ENCODE measurements at places on chromosomes 3 and 15.

DNA sequence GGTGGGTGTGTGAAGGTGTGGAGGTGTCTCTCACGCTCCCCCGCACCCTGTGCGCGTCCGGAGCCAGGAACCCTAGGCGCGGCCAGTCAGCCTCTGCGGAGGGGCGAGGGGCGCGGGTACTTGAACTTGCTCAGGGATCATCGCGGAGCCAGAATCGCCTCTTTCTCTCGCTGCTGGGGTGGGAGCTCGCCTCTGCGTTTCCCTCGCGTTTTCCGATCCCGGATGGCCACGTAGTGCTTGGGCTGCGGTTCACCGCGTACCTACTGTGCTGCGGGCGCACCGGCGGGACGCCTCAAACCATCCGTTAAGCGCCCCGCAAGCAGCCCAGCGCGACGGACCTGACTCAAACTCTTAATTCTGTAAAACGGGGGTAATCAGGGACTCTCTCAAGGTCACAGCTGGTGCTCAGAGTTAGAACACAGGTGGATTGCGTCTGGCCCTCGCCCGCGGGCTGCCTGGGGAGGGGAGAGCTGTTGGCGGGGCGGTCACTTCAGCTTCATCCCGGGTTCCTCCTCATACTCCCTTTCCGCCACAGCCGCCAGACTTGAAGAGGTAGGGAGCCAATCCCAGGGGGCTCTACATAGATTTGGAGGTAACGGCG, 686 bp downstream of the MYRIP start:
- no peak for DNase-seq

DNA sequence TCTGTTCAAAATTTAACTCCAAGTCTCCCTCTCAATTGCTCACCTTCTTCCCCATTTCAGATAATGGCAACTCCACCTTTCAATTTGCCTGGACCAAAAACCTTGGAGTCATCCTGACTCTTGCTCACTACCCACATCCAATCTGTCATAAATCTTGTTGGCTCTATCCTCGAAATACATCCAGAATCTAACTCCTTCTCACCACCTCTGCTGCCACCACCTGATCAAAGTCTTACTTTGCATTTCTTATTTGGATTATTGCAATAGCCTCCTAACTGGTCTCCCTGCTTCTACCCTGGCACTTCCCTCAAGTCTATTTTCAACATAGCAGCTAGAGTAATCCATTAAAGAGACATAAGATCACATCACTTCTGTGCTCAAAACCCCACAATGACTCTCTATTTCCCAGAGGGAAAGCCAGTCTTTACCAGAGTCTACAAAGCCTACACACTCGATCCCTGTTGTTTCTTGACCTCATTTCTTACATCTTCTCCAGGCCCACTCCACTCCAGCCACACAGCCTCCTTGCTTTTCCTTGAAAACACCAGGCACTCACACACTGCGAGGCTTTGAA, 86.6 kb downstream of the GPR156 start:
- peak; percentile 32 for DNase-seq

GRCh38 chr3:14118400-14119381, 6.0 kb downstream of the CHCHD4 start:
- DNase-seq, result peak; percentile 67

GRCh38 chr3:7798276-7798675, 703.3 kb upstream of the LMCD1 start:
- no peak for DNase-seq

DNA sequence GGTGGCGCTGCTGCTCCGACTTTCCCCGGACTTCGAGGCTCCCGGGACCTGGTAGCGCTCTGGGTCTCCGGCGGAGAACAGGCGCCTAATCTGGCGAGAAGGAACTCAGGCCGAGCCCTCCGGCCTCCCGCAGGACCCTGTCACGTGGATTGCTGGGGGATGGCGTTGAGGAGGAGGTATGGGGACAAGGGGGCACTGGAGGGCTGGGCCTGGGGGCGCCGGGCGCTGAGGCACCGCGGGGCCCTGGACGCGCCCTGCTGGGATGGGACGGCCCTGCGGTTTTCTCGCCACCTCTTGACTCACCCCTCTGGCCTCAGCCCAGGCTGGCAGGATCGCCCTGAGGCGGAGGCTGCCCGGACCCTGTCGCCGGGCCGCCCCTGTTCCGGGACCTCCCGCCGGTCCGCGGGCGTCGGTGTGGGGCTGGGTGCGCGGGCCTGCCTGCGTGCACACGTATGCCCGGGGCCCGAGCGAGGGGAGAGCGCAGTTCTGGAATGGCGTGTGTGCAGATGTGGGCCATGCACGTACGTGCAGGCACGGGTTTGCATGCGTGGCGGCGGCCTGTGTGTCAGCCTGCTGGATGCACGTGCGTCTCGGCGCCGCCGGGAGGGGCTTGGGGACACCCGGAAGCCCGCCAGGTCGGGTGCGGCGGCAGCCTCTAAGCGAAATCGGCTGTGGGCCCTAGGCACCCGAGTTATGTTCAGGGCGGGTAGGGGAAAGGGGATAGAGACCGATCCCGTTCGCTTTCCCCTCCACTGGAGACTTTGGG, 752 bp downstream of the C15orf39 start:
- DNase-seq, result peak; percentile 86

GRCh38 chr3:103055021-103055520, 620.3 kb downstream of the ZPLD1 start:
- no peak for DNase-seq

- no peak for DNase-seq
Measured at GRCh38 chr15:67564021-67564967, 21.8 kb downstream of the MAP2K5 start.

- DNase-seq, result no peak
Measured at GRCh38 chr3:169895072-169895471, 16.3 kb upstream of the SAMD7 start.

DNA sequence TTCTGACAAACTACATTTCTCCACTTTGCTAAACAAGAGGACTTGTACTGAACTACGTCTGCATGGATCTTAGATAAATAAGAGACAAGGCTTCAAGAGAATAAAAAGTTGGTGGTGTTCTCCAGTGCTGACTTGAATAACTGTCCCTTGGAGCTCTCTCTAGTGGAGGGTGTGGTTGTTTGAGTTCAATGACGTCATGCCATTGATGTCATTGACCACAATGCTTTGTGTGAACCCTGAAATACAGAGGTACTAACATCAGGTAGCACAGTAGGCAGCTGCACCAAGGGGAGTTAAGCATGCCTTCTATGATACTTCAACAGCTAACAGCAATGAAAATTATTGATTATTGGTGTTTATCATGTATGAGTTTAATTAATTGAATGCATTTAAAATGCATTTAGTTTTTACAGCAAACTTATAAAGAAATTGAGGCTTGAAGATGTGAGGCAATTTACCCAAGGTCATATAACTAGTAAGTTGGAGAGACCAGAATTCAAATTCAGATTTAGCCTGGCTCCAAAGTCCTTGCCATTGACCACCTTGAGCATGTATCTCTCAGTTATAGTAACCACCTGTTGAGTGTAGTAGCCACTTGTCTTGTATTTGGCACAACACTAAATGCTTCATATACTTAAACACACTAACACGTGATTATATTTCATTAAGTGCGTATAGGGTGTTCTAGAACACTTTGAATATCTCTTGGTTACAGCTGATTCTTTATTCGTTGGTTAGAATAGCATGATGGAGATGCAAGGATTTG, 126.0 kb upstream of the ANKRD28 start:
- DNase-seq, result no peak
